Testis (tissue), 5 donors: ENCODE measurements at places on chromosomes 16 and 17. TPM values are rescaled to one million over a fixed set of nuclear protein-coding genes. Genes with fewer than 3 reads are reported as not detected.

PTX4 gene
- total RNA-seq: 1.7 TPM

SLC35G6 gene
- total RNA-seq: 1.8 TPM

MT4 gene
- not detected for total RNA-seq

DNA sequence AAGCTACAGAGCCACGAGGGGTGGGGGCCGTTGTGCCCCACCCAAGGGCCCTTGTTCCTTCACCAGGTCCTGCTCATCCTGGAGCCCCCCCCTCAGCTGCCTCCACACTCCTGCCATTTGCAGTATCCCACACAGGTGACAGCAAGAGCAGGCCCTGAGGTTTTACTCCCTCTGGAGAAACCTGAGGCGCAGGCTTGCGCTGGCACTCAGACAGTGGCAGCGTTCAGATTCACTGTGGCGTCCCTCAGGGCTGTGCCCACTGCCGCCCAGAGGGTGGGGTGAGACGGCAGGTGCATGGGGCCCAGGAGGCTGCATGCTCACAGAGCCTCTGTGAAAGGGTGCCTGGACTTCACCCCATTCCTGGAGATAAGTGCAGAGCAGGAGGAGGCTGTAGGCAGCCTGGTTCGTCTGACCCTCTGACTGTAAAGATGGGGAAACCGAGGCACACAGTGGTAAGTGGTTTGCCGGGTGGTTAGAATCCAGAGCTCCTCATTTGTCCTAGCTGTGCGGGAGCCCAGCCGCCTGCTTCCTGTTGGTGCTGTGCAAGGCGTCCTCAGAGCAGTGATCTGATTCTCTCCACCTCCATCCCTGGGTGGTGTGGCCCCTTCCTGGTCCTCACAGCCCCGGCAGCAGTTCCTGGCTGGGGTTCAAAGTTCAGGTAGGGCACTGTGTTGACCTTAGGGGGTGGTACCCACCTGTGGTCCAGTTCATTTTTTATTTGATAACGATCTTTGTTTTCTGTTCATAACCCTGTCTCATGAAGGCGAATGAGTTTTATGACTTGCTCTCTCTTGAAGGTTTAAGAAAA is 1.6 kb downstream of the SPIRE2 start:
- H3K27ac ChIP-seq: no peak overlapping the region
- peaks cover 7% of the 10 kb centered on the region for H3K4me1 ChIP-seq
- no peak overlapping the region for H3K4me3 ChIP-seq
- H3K27me3 ChIP-seq: no peaks in the 10 kb centered on the region
- no peak for DNase-seq

DNA sequence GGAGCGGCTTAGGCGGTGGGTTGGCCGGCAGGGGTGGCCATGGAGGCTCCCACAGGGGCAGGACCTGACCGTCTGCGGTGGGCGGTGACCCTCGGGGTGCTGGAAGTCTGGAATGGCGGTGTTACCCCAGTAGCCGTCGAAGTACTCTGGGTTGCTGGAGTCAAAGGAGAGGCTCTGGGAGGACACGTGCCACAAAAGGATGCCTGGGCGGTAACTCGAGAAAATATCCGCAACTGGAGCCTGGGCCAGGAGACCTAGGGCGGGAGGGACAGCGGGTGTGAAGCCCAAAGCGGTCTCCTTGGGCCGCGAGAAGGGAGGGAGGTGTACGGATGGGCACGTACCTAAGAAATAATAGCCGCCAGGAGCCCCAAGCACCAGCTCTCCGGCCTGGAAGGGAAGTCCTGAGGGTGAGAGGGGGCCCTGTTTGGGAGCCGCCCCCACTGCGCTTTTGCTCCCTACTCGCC is 4.6 kb downstream of the ITGA2B start:
- no peaks in the 10 kb centered on the region for H3K27me3 ChIP-seq
- H3K36me3 ChIP-seq: no peaks in the 10 kb centered on the region
- DNase-seq: no peak

- no peaks in the 10 kb centered on the region for H3K4me1 ChIP-seq
These were observed 163.8 kb downstream of the TOX3 start for GRCh38 chr16:52383119-52383518.

DNA sequence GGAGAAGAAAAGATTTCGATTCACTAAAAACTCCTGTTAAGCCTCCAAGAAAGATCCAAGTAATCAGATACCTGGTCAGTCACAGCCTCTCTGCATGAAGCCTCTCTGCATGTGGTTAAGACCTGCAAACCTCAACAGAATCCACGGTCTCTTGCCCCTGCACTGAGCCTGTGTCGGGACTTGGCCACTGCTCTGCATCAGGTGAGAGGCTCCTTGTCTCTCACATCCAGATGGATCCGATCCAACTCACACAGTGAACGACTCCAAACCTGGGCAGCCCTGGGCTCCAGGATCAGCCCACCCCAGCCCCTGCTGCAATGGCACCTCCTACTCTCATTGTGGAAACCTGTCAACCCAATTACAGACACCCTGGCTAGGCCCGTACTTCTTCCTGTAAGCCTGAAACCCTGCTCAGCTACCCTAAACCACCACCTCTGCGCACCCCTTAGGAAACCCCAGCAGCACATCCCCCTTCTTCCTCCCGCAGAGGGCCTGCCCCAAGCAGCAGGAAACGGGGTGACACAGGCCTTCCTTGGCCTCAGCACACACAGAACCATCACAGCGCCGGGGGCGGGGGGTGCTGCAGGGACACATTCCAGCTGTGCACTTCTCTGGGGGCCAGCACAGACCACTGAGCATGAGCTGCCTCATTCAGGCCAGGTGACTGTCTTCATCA is 129.5 kb downstream of the ANKRD11 start:
- no peak overlapping the region for H3K27ac ChIP-seq
- H3K27me3 ChIP-seq: no peaks in the 10 kb centered on the region
- H3K4me1 ChIP-seq: peaks cover 43% of the 10 kb centered on the region
- DNase-seq: no peak
- H3K36me3 ChIP-seq: no peaks in the 10 kb centered on the region
- no peak overlapping the region for H3K4me3 ChIP-seq
